ENCODE measurements at places on chromosomes 4 and X.

DNA sequence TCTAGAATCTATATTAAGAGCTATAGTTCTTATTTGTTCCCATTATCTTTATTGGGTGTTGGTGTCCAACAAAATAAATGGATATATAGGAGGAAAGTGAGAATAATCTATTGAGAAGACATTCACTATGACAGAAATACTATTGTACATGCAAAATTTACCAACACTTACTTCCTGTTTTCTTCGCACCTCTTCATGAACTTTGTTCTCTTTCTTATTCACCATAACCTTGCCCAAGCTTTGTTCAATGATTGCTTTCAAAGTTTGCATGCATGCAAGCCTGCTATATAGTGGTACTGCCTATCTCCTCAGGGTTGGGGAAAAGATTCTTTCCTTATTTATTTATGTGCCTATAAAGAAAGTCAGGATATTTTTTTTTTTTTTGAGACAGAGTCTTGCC, 176.4 kb upstream of the JADE1 start:
- no peak for DNase-seq

GRCh38 chr4:110510277-110510676, 34.3 kb downstream of the ENPEP start:
- DNase-seq = no peak

- no peak for DNase-seq
Measured at GRCh38 chrX:19133231-19133630, 11.0 kb upstream of the ADGRG2 start.

DNA sequence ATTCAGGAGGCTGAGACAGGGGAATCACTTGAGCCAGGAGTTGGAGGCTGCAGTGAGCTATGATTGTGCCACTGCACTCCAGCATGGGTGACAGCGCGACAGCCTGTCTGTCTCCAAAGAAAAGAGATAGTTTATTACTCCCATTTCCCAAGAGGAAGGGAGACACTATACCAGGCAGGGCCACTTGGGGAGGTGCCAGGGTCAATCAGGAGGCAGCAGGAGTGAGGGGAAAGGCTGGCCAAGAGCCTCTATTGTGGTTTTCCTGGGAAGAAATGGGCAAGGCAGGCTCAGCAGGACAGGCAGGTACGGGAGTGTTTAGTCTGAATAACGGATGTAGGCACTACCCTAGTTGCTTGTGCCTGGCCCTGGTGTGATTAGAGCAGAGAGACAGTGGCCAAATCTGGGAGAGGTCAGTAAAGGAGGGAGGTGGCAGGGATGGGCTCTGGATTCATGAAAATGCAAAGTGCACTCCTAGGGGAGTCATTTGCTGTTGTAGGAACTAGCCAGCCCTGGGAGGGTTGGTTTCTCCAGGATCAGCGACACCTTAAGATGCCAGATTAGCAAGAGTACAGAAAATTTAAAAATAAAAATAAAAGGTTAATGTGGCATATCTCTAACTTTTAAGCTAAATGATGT, 20.2 kb upstream of the CDKN2AIP start:
- no peak for DNase-seq

DNA sequence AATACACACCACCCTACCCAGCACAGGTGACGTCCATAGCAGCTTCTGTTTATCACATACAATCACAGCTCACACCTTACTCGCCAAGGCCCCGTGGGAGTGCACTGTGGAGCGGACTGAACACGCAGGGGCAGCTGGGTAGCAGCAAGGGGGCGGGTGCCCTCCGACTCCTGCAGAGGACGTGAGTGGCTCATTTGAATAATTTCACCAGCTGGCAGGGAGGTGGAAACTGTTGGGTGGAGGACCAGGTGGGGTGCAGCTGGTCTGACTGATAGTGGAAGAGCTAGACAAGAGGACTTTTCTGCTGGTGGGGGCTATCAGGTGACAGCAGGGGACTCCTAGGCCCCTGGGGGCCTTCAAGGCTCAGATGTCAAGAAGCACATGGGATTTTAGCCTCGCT, 16.3 kb downstream of the MAN2B2 start:
- no peak for DNase-seq

DNA sequence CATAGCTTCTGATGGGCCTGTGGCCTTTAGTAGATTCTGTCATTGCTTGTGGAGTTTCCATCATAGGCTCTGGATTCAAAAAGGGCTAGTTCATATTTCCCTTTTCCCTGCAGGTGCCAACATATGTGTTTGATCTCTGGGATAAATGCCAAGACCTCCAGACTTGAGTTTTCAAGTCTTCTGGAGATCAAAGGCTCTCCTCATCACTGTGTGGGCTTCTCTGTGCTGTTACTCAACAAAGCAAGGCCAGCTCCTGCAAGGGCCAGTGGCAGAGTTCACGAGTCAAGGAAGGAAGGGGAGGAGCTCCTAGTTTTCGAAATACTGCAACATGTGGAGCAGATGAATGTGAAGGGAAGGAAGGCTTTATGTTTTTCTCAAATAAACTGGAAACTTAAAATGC, 62.7 kb upstream of the SCML1 start:
- no peak for DNase-seq

DNA sequence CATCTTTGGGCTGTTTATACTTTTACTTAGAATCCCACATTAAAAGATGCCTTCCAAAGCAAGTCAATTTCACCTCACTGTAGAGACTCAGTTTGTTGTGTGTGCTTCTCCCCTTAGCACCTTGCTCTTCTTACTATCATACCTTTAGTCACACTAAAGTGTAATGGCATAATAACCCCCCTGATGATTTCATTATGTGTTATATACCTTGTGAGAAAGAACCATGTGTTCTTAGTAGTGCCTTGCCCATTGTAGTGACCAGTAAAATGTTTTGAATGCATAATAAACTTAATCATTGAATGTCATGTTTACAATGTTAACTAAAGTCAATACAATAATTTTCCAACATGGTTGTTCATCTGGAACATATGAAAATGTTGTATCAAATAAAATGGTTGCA, 1621.9 kb downstream of the PCDH7 start:
- DNase-seq = no peak

- no peak for DNase-seq
Measured at GRCh38 chrX:93985344-93986307, 311.6 kb downstream of the FAM133A start.

GRCh38 chrX:20205927-20206708, 60.6 kb downstream of the RPS6KA3 start:
- DNase-seq = no peak

GRCh38 chrX:97315939-97316338, 432.2 kb downstream of the RPA4 start:
- DNase-seq = no peak

Measured in NK-92 treated with Interleukin-12 subunit alpha and Interleukin-12 subunit beta, amount 100 ng/mL, for 24 hours (cell line).